ENCODE measurements at places on chromosomes 2 and 18.

- H3K27me3 ChIP-seq: no peaks in the 10 kb centered on the region
- DNase-seq: no peak
- H3K27ac ChIP-seq: peak overlapping the region; percentile 3
- peaks cover 23% of the 10 kb centered on the region for H3K36me3 ChIP-seq
- H3K4me1 ChIP-seq: peaks cover 3% of the 10 kb centered on the region
Measured at GRCh38 chr2:86142436-86143257, 36.6 kb downstream of the PTCD3 start.

- no peak overlapping the region for H3K4me3 ChIP-seq
- no peak for DNase-seq
- H3K27ac ChIP-seq: peak overlapping the region; percentile 84
- peaks cover 82% of the 10 kb centered on the region for H3K36me3 ChIP-seq
- H3K4me1 ChIP-seq: peaks cover 90% of the 10 kb centered on the region
- H3K27me3 ChIP-seq: no peaks in the 10 kb centered on the region
Measured at GRCh38 chr2:101007415-101008345, 5.6 kb downstream of the RPL31 start.

GRCh38 chr2:126912201-126912600 lies 13.5 kb downstream of the TEX51 start:
- no peak for DNase-seq
- no peaks in the 10 kb centered on the region for H3K36me3 ChIP-seq
- peaks cover 2% of the 10 kb centered on the region for H3K4me1 ChIP-seq

- H3K27me3 ChIP-seq: no peaks in the 10 kb centered on the region
- no peak for DNase-seq
- peaks cover 20% of the 10 kb centered on the region for H3K36me3 ChIP-seq
- H3K27ac ChIP-seq: peak overlapping the region; percentile 47
- H3K4me1 ChIP-seq: peaks cover 5% of the 10 kb centered on the region
Measured at GRCh38 chr2:186274936-186275575, 211.0 kb upstream of the ZC3H15 start.

- no peak overlapping the region for H3K27ac ChIP-seq
- H3K36me3 ChIP-seq: no peaks in the 10 kb centered on the region
- H3K4me3 ChIP-seq: no peak overlapping the region
Measured at GRCh38 chr2:159973325-159973724, 89.1 kb downstream of the PLA2R1 start.

DNA sequence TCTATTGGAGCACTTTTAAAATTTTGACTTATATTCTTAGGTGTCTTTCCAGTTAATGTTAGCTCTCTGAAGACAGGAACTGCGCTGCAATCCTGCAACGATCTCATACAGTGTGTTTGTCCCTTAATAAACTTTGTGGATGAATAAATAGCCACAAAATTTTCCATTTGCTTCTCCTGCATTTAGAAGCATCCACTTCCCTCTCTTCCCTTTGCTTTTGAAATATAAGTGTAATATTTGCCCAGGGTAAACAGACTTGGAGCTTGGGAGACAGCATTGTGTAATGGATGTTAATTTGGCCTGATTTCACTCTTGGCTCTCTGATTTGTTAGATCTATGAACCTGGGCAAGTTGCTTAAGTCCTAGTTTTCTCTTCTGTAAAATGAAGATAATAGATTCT lies 58.2 kb upstream of the CD28 start:
- no peak for DNase-seq
- no peaks in the 10 kb centered on the region for H3K36me3 ChIP-seq

DNA sequence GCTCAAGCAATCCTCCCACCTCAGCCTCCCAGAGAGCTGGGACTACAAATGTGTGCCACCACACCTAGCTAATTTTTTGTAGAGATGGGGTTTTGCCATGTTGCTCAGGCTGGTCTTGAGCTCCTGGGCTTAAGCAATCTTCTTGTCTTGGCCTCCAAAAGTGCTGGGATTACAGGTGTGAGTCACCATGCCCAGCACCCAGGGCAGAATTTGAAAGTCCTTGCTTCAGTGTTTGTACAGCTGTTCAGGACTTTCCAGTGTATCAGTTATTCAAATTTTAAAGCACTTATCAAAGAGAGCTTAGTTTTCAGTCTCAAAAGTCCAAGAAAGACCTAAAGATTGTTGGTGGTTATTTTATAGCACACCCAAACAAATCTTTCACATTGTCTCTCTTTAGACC lies 43.6 kb upstream of the VPS54 start:
- no peaks in the 10 kb centered on the region for H3K36me3 ChIP-seq
- H3K4me1 ChIP-seq: peaks cover 2% of the 10 kb centered on the region
- H3K27ac ChIP-seq: no peak overlapping the region
- no peak overlapping the region for H3K4me3 ChIP-seq
- DNase-seq: no peak

DNA sequence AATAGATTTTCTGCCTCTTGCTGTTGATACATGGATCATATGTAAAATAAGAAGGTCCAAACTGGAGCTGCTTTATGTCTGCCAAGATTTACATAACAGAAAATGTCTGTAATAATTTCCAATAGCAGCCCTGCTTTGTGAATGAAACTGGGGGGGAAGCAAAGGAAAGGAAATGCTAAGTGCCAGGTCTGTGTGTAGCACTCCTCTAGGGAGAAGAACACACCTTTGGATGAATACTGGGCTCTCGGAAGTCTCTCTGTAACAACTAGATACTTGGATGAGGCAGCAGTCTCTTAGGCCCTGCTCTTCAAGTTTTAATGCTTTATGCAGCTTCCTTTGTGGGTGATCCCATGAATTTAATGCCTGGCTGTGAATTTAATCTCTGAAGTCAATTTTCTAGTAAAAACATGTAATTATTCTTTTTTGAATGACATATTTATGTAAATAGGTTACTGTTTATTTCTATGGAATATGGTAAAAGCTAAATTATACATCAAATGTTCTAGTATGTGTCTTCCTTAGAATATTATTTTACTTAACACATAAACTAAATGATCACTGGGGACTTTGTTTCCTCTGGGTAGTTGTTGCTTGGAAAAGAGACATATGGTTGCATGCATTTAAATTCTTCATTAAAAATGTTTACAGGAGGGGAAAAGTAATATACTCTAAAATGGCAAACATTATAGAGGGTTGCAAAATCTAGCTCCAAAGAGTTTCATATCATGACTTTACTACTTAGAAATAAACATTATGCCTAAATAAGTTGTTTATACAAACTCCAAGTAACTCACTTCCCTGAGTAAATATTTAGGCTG lies 336.6 kb upstream of the CWC22 start:
- H3K27me3 ChIP-seq: no peaks in the 10 kb centered on the region
- no peak overlapping the region for H3K4me3 ChIP-seq
- DNase-seq: no peak
- H3K27ac ChIP-seq: no peak overlapping the region
- H3K36me3 ChIP-seq: no peaks in the 10 kb centered on the region
- H3K4me1 ChIP-seq: no peaks in the 10 kb centered on the region

GRCh38 chr2:100780203-100781008 lies 39.5 kb upstream of the NPAS2 start:
- no peaks in the 10 kb centered on the region for H3K4me1 ChIP-seq
- H3K4me3 ChIP-seq: no peak overlapping the region
- H3K36me3 ChIP-seq: no peaks in the 10 kb centered on the region

- peaks cover 10% of the 10 kb centered on the region for H3K36me3 ChIP-seq
- H3K4me3 ChIP-seq: no peak overlapping the region
- H3K27ac ChIP-seq: no peak overlapping the region
- H3K4me1 ChIP-seq: peaks cover 12% of the 10 kb centered on the region
- DNase-seq: no peak
Measured at GRCh38 chr2:148922062-148922461, 47.0 kb downstream of the KIF5C start.

DNA sequence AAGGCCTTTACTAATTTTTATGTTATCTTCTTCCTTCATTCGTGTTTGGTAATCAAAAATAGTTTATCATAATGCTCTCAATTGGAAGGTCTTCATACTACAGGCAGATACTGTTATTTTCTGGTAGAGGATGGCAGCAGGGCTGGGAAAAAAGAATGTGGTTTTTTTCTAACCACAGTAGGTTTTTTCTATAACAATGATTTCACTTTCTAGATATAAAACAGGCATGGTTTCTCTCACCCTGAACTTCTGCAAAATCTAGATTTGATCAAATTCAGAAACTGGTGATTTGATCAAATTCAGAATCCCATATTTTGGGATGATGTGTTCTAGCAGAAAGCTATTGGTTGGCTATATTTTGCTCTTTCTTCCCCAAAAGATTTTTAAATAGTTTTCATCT lies 27.6 kb downstream of the BCL11A start:
- H3K27me3 ChIP-seq: no peaks in the 10 kb centered on the region
- peak overlapping the region; percentile 29 for H3K4me3 ChIP-seq
- H3K4me1 ChIP-seq: peaks cover 81% of the 10 kb centered on the region
- peaks cover 64% of the 10 kb centered on the region for H3K36me3 ChIP-seq
- H3K27ac ChIP-seq: peak overlapping the region; percentile 37

- peaks cover 87% of the 10 kb centered on the region for H3K27me3 ChIP-seq
- no peaks in the 10 kb centered on the region for H3K36me3 ChIP-seq
- no peak overlapping the region for H3K4me3 ChIP-seq
- DNase-seq: no peak
- no peak overlapping the region for H3K27ac ChIP-seq
Measured at GRCh38 chr18:79785831-79786230, 11.9 kb upstream of the KCNG2 start.

Measured in stimulated activated naive B cell treated with anti-CD40 and anti-IgM and Interleukin-4, amounts not matched to agents 10 μg/mL and 1 μg/mL and 100 μg/mL, for 72 hours (primary cell).